Stimulated activated CD4-positive, alpha-beta T cell treated with anti-CD3 and anti-CD28 coated beads, Interleukin-12 subunit alpha, Interleukin-12 subunit beta, amount 100 ng/mL, for 4 hours (primary cell): ENCODE measurements at places on chromosomes 13 and 19.

DNA sequence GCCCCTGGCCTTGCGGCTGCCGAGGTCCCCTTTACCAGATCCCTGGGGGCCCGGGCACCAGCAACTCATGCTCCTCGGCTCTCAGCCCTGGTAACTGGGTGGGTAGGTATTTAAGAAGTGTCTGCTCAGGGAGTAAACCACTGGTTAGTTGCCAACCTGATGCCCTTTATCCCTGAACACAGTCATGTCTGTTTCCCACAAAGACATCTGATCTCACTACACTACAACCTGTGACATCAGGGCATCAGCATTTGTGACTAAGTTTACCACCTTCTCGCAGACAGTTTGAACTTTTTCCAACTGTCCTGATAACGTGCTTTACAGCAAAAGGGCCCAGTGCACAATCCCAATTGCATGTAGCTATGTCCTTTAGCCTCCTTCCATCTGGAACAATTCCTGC is 22.0 kb downstream of the GGACT start:
- no peak for DNase-seq

DNA sequence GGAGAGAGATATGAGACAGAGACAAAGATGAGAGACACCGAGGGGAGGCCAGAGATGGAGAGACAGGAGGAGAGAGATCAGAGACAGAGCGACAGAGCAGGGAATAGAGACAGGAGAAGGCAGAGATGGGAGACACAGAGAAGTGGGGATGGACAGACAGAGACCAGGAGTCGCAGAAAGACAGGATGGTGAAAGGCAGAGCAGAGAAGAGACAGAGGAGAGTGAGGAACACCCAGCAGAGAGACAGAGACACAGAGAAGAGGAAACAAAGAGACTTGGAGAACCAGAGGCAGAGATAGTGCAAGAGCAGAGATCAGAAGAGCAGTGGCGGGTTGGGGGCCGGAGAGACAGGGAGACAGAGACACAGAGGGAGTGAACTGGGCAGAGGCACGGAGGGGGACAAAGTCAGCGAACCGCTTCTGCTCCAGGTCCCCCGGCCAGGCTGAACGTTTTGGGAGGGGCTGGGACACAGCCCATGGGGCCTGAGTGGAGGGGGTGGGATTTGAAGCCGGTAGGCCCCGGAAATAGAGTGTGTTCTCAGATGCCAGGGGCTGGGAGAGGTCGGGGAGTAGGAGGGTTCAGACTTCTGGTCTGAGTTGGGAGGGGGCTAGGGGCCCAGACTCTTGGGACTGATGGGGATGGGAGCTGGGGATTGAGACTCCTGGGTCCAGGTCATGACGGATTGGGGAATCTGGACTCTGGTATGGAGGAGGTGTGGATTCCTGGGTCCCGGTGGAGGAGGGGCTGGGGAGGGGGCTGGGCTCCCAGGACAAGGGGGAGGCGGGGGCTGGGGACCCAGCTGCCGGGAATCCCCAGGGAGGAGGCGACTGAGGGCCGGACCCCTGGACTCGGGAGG is 654 bp downstream of the ZNF579 start:
- no peak for DNase-seq

- no peak for DNase-seq
Observed at GRCh38 chr13:35841060-35841521, 290.1 kb downstream of the DCLK1 start.

- DNase-seq, result no peak
Observed at GRCh38 chr19:33503030-33503429, 18.6 kb downstream of the PEPD start.

- DNase-seq, result no peak
Observed at GRCh38 chr13:76632401-76633044, 253.7 kb downstream of the KCTD12 start.

GRCh38 chr13:69904784-69905183 is 202.8 kb upstream of the ATXN8OS start:
- DNase-seq, result no peak

GRCh38 chr19:48719263-48720171 is at the start of gene MAMSTR:
Gene MAMSTR, minus strand, starts transcription at chr19:48719725. Its CDS starts 694 bp downstream, at chr19:48719031.
- no peak for DNase-seq

GRCh38 chr13:98524391-98524790 is 52.5 kb downstream of the STK24 start:
- DNase-seq, result no peak

DNA sequence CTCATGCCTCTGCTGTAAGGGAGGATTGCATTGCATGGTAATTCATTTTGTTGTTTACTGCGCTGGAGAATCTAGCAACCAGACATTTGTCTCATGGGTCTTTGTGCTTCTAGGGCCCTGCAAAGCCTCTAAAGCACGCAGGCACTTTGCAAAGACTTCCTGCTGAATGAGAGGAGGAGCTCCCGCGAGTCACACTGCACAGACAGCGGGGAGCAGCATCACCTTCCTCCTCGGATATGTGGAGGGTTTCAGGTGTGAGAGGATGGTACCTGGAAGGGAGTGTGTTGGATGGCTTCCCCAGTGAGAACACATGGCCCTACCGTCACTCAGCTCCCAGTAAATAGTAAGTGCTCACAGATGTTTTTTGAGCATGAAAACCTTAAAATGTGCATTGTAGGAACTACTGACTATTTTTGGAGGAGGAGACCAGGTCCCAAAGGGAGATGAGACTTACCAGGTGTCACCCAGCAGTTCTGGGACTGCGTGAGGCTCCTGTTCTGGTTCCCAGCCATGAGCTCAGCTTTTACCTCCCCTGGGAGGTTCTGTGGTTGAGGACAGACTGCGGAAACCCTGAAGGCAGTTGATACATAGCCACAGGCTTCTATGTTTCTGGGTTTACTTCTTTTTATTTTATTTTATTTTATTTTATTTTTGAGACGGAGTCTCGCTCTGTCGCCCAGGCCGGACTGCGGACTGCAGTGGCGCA is 278.0 kb downstream of the FGF9 start:
- no peak for DNase-seq
